ENCODE measurements at places on chromosomes 16 and 17. TPM values are rescaled to one million over a fixed set of nuclear protein-coding genes. Genes with fewer than 3 reads are reported as not detected.

The CA7 gene
- not detected for total RNA-seq

The ARMC7 gene
- total RNA-seq, result 4.0 TPM

The ABCA10 gene
- total RNA-seq, result 7.8 TPM

The KLHL11 gene
- total RNA-seq, result 20.4 TPM

The PLEKHM1 gene
- total RNA-seq, result 63.1 TPM

The DPEP2 gene
- total RNA-seq, result 6.2 TPM

The SKAP1 gene
- total RNA-seq, result 0.83 TPM

The STX1B gene
- total RNA-seq, result 0.30 TPM

The GLTPD2 gene
- total RNA-seq, result 1.1 TPM

The ORC6 gene
- 3.4 TPM for total RNA-seq

The TANGO6 gene
- 9.0 TPM for total RNA-seq

The TPSB2 gene
- total RNA-seq, result 22.3 TPM

GRCh38 chr17:81115749-81116464 lies 49.4 kb upstream of the PVALEF start:
- no peak for DNase-seq

DNA sequence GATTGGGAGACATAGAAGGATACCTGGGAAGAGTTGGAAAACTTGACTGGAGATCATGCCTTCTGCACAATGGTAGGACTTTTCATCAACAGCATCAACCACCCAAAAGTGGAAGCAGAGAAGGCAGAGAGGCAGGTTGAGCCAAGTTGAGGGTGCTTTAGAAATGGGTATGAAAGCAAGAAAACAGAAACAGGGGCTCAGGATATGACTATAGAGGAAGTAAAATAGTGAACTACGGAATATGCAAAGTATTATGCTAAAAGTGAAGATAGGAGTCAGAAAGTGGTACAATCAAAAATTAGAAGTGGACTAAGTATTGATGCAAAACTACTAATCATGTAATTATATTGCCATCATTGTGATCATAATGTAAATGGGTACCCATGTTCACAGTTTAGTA lies 16.1 kb upstream of the ARHGAP44 start:
- DNase-seq, result no peak

DNA sequence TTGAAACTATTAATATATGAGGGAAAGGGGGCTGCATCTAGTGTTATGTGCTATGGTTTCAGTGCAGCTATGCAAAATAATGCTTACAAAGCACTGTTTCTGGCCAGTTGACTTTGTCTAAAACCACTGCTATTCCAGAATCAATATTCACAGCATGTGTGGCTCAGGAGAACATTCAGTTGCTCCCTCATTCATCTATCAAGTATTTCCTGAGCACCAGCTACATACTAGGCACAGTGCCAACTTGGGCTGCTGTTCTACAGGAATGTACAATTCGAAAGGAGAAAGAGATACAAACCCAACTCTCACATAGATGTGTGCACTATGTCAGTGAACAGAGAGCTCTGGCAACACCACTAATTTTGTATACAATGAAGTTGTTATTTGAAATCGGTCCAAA lies 183.0 kb downstream of the PHKB start:
- no peak for DNase-seq

DNA sequence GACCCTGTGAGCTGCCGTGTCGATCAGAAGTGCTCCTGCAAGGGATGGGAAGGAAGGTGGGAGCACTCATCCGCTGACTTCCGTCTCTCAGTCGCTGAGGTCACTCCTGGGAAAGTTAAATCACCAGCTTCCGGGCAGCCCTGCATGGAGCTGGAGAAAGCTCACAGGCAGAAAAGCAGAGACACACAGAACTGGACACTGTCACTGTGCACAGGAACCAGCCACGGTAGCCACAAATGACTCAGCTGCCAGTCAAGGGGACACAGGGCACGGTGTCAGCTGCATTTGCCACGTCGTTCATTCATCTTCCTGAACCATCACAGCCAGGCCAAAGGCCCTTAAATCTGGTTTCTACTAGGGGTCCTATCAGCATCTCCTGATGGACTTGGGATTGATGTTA lies 226.4 kb upstream of the PSMD7 start:
- DNase-seq, result no peak

DNA sequence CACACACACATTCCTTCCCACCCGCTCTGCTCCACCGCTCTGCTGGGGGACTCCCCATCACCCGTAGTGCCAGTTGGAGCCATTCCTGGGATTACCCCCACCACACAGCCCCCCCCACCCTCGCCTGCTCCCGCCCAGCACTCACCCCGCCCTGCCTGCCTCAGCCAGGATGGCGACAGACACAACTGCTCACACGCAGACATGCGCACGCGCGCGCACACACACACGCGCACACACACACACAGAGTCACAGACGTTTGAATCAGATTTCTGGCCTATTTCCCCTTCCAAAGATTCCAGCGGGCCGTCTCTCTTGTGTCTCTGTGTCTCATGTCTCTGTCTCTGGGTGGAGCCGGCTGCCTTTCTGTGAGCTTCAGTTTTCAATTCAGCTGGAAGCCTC lies 4.4 kb downstream of the CACNA1G start:
- DNase-seq, result no peak

DNA sequence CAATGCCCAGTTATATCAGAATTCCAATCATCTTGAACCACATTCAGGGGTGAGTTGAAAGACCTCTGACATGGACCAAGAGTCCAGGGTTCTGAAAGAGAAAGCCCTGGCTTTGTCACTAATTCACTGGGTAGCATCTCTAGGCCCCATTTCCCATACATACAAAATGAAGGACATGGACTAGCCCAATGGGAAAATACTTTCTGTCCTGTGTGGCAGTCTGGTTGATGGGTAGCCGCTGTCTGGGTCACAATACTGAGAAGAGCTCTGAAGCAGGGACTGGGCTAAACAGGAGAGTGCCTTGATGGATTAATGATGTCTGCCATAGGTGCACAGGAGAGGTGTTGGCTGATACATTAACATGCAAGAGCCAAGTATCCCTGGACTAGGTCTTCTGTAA lies 214.3 kb downstream of the RAB11FIP4 start:
- no peak for DNase-seq

DNA sequence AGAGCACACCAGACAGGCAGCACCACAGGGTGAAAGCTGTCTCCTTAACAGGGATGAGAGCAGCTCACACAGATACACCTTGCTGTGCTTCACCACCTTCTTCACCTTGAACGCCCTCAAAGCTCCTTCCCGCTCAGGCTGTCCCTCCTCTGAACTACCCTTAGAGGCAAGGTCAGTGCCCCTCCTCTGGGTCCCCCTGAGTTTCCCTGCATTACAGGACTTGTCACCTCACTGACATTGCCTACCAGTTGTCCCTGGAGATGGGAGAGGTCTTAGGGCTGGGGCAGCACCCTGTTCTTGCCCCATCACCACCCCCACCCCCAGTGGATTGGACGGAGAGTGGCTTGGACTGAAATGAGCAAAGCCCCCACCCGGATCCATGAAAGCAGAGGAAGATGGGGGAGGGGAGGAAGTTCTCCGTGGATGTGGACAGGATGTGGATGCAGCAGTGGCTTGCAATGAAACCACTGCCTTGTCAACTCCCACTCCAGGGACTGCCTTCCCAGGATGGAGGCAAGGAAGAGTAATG lies 73.2 kb upstream of the CDH5 start:
- no peak for DNase-seq

- no peak for DNase-seq
Observed at GRCh38 chr17:48499735-48500434, 30.9 kb downstream of the HOXB1 start.

- DNase-seq, result no peak
Observed at GRCh38 chr17:77282524-77283515, 142.1 kb downstream of the SEC14L1 start.

GRCh38 chr16:56222474-56222997 lies 31.2 kb downstream of the GNAO1 start:
- no peak for DNase-seq

DNA sequence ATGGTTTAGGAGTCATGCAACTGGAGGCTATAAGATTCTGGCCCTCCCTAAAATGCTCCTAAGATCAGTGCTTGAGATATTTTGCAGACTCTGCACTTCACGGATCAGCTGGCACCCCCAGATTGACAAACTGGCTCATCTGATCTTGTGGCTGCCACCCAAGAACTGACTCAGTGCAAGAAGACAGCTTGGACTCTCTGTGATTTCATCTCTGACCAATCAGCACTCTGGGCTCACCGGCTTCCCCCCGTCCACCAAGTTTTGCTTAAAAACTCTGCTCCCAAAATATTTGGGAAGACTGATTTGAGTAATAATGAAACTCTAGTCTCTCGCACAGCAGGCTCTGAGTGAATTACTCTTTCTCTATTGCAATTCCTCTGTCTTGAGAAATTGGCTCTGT lies 26.3 kb upstream of the CCL2 start:
- no peak for DNase-seq
